HCEC 1CT (cell line): ENCODE measurements at places on chromosomes 5 and 9.
A peak's percentile ranks its signal among the peaks of the same experiment; 100 is the strongest.

DNA sequence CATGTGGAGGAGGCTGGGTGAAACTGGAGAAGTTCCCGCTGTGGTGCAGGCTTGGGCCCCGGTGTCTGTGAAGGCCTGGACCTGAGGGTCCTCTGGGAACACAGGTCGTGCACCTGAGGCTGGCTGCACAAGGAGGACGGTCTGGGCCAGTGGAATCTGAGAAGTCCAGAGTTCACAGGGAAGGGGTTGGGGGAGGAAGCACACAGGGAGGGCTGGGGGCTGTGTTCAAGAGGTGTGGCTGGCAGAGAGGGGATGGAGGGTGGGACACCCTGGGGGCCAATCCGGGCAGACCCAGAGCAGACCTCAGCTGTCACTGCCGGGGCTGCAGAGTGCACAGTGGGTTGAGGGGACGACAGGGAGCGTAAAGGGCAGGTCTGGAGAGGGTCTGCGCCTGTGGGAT, 2.6 kb downstream of the SLC9A3 start:
- DNase-seq, result no peak

DNA sequence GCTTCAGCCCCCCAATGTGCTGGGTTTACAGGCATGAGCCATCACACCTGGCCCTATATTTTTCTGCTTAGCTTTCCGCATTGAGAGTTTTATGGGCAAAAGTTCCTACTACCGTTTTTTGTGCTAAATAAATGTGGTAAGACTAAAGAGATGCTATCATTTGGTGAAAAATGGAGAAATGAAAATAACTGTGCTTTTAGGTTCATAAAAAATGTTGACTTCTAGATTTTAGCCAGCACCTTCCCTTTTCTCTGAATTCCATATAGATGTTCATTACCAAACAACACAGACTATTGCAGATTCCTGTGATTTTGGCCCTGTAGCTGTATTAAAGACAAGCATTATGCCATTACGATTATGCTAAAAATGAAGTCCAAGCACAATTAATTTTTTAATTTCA, 72.0 kb upstream of the CTSL start:
- no peak for DNase-seq

- no peak for DNase-seq
Observed at GRCh38 chr5:141952020-141952419, 6.0 kb downstream of the PCDH12 start.

DNA sequence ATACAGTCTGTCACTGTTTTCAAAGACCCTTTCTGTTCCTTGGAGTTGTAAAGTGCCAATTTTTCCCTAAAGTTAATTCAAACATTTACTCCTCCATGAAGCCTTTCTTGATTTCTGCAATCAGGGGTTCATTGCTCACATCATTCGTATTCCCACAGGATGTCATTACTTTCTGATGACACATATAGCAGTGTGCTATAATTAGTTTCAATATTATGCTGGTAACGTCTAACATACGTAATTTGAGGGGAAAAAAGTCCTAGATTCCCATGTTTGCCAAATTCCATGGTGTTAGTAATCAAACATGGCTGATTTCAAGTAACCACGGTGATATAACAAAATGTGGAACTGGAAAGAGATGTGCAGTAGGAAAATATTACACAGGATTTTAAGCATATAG, 468.2 kb upstream of the MEF2C start:
- peak; percentile 88 for DNase-seq

DNA sequence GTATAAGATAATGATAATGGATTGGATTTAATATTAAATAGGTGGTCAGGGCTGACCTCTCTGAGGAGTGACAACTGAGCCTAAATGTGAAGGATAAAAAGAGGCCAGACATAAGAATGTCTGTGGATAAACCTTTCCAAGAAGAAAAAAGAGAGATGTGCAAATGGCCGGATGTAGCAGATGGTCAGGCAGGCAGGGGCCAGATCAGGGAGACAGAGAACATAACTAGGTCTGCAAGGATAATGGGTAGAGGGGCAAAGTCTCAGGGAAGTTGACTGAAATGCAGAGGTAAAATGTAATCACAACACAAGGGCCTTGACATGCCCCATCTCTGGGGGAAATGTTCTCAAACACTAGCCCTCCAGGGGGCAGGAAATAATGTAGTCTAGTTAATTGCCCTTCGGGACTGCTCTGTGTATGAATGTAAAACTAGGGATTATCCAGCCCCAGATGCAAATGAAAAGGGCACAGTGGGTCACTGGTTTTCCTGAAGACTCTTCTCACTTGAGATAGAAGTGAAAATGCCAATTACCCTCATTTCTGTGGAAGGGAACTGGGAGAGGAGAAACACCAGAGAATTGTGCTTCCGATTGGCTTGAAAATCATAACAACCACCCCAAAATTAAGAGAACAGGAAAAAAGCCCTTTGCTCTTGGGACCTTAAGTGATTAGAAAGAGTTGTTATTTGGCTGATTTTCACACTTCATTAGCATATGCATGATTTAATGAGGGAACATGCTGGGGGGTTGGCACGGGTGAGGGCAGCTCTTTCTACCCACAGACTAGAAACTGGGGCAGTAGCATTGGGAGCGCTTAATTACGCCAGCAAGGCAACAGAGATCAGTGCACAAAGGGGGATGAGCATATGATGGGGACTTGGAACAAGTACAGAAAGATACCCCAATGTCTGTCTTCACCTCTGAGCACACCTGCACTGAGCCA, 88.6 kb downstream of the PPP2R2B start:
- DNase-seq, result no peak

DNA sequence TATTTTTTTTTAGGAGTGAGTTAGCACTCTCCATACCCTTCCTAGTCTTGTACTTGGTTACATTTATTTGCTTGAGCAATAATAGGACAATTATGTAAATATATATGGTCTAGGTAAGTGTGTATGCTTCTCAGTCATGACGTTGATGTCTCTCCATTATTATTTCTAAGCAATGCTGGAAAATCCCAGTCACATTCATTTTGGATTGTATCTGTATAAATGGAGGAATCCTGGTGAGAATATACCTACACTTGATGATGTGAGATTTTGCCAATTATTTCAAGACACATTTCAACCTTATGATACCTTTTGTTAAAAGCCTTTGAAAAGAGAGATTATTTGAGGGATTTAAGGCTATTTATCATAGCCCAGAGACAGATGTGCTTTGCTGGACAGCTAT, 2244.5 kb upstream of the WWC1 start:
- no peak for DNase-seq

DNA sequence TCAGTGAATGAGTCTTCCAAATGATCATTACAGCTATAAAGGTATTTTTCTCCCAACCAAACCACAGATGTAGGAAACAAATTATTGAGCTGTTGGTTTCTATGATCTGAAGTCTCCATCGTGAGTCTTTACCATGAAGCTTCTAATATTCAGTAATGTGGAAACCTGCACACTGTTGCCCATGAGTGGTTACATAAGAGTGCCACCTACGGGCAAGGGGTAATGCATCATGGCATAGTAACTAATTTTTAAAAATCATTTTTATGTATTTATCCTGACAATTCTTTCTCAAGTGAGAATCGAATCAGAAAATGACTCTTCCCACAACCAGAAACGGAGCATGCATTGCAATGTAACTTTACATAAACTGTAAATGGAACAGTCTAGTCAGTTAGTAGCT, 282.5 kb upstream of the SMARCA2 start:
- no peak for DNase-seq

GRCh38 chr5:22709743-22710142, 143.4 kb downstream of the CDH12 start:
- DNase-seq, result no peak

DNA sequence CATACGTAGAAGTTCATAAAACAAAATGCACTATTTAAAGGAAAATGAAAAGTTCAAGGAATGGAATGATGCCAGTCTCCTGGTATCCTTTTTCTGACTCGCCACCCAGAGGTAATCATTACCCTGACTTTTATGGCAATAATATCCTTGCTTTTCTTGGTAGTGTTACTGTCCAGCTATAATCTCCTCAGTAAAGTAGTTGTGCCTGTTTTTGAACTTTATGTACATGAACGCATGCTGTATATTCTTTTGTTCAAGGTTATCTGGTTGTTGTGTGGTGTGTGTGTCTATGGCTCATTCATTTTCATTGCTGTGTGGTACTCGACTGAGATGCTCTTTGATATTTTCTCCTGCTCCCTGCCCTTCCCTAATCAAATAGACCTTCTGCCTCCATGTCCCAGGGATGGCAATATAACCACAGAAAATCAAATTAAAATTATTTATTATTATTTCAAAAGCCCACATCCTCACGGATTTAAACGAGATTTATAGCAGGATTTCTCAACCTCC, 29.2 kb upstream of the FBP1 start:
- DNase-seq, result no peak

- peak; percentile 21 for DNase-seq
Observed at GRCh38 chr9:94586814-94587213, 6.8 kb downstream of the FBP2 start.

GRCh38 chr9:122005597-122005996, 87.5 kb downstream of the TTLL11 start:
- peak; percentile 30 for DNase-seq

DNA sequence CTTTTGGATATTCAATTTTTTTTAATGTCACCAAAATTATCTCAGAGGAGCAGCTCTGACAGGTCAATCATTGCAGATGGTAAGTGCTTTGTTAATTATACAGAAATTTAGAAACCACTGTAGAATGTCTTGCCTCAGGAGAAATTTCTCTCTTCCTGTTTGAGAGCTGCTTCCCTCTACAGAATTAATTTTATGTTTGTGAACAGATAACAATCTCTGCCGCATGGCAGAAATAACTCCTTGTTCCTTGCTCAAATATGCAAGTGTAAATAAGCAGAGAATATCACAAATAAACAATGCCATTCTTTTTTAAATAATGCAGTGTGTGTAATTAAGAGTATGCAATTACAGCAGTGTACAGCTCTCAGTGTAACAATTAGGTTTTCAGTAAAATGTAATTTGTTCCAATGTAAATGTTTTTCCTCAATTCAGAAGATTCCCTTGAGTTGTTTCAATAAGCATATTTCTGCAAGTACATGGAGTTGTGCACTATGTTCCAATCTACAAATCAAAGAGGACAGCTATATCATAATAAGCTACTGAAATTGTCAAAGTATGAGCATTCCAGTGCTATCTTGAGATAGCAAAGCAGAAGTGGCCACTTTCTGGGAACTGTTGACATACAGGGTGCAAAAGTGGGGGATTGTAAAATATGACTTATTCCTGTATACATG, 1012.8 kb downstream of the MAT2B start:
- DNase-seq, result no peak

DNA sequence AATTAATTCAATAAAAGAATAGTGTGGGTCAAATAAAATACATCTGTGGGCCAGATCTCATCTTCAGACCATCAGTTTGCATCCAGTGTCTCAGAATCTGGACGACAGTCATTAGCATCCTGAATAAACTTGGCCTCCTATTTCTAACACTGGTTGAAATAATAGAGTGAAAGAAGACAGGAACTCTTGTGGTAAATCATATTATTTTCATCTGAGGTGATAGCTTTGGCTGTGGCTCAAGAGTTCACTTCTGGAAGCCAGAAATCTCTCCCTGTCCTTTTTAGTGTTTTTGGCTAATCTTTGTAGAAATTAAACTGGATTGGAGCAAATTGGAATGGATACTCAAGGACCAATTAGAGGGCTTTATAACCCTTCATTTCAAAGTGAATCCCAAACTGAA, 63.4 kb upstream of the HMHB1 start:
- DNase-seq, result no peak

GRCh38 chr5:72920690-72921502, 34.9 kb upstream of the FCHO2 start:
- DNase-seq, result peak; percentile 60

GRCh38 chr5:180171568-180172094, 37.4 kb downstream of the RASGEF1C start:
- no peak for DNase-seq

- DNase-seq, result no peak
Observed at GRCh38 chr9:133428617-133429101, 6.5 kb downstream of the ADAMTS13 start.
